ENCODE measurements at places on chromosomes 11 and 22. TPM values are rescaled to one million over a fixed set of nuclear protein-coding genes. Genes with fewer than 3 reads are reported as not detected.

The LTO1 gene
- 15.9 TPM for total RNA-seq

DNA sequence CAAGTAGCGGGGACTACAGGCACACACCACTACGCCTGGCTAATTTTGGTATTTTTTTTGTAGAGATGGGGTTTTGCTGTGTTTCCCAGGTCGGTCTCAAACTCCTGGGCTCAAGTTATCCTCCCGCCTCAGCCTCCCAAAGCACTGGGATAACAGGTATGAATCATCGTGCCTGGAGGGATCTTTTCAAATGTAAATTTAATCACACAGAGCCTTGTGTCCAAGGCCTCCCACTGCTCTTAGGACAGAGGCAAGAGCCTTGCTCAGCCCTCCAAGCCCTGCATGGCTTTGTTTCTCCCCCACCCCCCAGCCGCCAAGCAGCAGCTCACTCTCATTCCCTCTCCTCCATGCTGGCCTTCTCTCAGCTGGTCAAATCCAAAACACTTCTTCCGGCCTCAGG lies 75.3 kb upstream of the CREB3L1 start:
- H3K4me3 ChIP-seq, result no peak overlapping the region
- peaks cover 25% of the 10 kb centered on the region for H3K27me3 ChIP-seq
- no peaks in the 10 kb centered on the region for H3K4me1 ChIP-seq

- H3K4me1 ChIP-seq, result no peaks in the 10 kb centered on the region
- H3K27ac ChIP-seq, result no peak overlapping the region
- no peak overlapping the region for H3K4me3 ChIP-seq
Observed at GRCh38 chr11:99351624-99352023, 330.9 kb downstream of the CNTN5 start.

- no peaks in the 10 kb centered on the region for H3K27me3 ChIP-seq
- no peaks in the 10 kb centered on the region for H3K36me3 ChIP-seq
- no peaks in the 10 kb centered on the region for H3K4me1 ChIP-seq
- no peak overlapping the region for H3K27ac ChIP-seq
- DNase-seq, result no peak
Observed at GRCh38 chr11:111358038-111359001, 20.8 kb downstream of the POU2AF1 start.

- no peak overlapping the region for H3K27ac ChIP-seq
- no peak overlapping the region for H3K4me3 ChIP-seq
- no peaks in the 10 kb centered on the region for H3K36me3 ChIP-seq
- no peak for DNase-seq
- peaks cover 7% of the 10 kb centered on the region for H3K4me1 ChIP-seq
Observed at GRCh38 chr11:10893714-10894151, 35.9 kb upstream of the ZBED5 start.

DNA sequence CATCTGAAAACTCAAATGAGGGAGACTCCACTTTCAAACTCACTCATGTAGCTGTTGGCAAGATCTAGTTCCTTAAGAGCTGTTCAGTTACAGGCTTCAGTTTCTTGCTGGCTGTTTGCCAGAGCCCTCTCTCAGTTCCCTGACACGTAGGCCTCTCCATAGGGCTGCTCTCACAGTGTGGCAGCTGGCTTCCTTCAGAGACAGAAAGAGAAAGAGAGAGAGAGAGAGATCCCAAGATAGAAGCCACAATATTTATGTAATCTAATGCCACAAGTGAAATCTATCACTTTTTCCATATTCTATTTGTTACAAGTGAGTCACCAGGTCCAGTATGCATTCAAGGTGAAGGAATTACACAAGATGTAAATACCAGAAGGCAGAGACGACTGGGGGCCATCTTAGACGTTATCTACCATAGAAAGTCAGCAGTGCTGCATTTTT lies 168.8 kb downstream of the RCN1 start:
- H3K27me3 ChIP-seq, result peaks cover 17% of the 10 kb centered on the region
- no peak overlapping the region for H3K4me3 ChIP-seq
- H3K4me1 ChIP-seq, result peaks cover 2% of the 10 kb centered on the region
- H3K36me3 ChIP-seq, result no peaks in the 10 kb centered on the region
- H3K27ac ChIP-seq, result no peak overlapping the region

DNA sequence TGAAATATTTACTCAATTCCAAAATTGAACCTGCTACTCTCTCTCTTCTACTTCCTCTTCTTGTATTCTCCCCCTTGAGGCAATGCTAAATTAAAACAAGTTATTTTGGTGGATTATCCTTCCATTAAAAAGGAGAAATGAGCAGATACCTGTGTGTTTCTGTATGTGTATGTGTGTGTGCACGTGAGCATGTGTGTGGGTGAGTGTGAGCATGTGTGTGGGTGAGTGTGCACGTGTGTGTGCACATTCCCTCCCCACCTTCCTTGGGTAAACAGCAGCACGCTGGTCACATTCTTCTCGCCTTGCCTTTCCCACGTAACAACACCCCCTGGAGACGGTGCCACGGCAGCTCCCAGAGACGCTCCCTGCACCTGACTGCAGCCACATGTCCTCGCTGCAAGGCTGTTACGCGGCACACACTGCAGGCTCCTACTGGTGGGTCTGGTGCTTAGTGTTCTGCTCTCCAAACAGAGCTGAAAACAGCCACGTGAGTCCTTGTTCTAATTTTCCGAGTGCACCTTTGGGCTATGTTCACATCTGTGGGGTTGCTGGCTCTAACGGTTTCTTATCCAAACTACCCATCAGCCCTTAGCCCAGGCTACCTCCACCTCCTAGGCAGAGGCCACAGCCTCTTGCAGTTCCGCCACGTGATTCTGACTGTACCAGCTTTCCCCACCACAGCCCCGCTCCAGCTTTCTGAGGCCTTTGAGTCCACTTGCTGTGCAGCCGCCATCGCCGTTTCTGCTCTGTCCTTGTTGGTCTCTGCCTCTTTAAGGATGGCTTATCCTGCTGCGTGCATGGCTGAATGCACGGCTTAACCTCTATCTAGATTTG lies 123.4 kb downstream of the CTTN start:
- H3K36me3 ChIP-seq, result no peaks in the 10 kb centered on the region
- no peaks in the 10 kb centered on the region for H3K4me1 ChIP-seq
- no peak overlapping the region for H3K27ac ChIP-seq
- no peak overlapping the region for H3K4me3 ChIP-seq
- DNase-seq, result no peak
